ENCODE measurements at places on chromosomes 12 and 14. TPM values are rescaled to one million over a fixed set of nuclear protein-coding genes. Genes with fewer than 3 reads are reported as not detected.

The RECQL gene
- 61.6 TPM for total RNA-seq

DNA sequence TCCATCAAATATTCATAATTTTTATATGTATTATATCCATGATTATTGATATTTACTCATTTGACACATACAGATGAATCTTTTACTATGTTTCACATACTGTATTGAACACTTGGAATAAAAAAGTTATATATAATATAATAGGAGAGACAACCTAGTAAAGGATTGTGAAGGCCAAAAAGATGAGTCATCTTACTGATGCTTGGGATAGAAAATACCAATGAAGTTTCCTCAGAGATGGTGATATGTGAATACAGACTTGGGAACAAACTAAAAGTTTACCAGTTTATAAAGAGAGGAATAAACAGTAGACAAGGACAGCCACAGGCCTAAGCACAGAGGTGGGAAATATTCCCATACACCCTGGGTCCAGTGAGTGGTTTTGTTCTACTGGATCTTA, 743.9 kb upstream of the FLRT2 start:
- no peak overlapping the region for H3K4me3 ChIP-seq
- H3K27ac ChIP-seq = no peak overlapping the region
- H3K36me3 ChIP-seq = no peaks in the 10 kb centered on the region
- H3K4me1 ChIP-seq = no peaks in the 10 kb centered on the region

DNA sequence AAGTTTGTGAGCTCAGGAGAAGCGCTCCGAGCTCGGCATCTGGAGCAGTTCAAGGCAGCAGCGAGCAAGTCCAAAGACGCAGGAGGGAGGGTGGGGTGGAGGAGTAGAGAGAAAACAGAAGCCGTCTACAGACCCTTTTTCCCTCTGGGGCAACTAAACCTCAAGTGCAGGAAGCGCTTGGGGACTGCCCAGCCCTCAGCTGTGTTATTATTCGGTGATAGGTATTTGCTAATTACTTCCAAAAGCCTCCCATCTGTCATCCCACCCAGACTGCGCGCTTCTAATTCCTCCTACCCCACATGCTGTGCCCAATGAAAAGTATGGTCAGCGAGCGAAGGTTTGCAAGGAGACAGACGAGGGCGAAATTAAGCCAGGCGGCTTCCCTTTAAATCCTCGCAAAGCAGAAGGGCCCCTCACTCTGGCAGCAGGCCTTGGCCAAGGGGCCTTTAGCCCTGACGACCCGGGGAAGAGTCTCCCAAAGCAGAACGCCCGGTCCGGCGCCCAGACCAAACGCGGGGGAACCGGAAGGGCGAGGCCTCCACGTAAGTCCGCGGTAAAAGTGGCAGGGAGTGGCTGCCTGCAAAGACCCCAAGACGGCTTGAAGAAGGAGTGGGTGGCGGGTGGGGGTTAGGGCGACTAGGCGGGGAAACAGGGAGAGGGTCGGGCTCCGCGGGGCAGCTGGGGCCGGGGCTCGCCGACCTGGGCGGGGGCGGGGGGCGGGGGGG, 507 bp upstream of the CD9 start:
- H3K4me3 ChIP-seq = peak overlapping the region; percentile 72
- no peaks in the 10 kb centered on the region for H3K36me3 ChIP-seq
- H3K27ac ChIP-seq = no peak overlapping the region
- peaks cover 37% of the 10 kb centered on the region for H3K4me1 ChIP-seq

GRCh38 chr12:95181103-95181502, 36.2 kb downstream of the FGD6 start:
- H3K27me3 ChIP-seq = no peaks in the 10 kb centered on the region
- no peak overlapping the region for H3K4me3 ChIP-seq
- H3K27ac ChIP-seq = no peak overlapping the region
- no peaks in the 10 kb centered on the region for H3K36me3 ChIP-seq
- H3K4me1 ChIP-seq = peaks cover 4% of the 10 kb centered on the region

DNA sequence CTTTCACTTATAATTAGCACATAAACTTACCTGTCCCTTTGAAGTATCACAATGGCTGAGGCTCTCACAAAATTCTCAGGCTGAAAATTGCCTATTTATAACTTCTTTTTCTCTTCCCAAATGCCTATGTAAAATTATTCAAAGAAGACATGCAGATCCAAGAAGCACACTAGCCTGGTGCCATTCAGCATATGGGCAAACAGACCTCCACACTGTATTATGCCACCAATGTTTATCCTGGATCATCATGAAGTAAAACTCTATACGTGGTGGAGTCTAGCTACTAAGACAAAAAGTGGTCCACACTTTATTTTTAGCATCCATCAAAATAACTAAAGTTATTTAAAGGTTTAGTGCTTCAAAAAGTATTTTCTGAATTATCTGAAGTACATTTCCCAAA, 15.8 kb downstream of the TC2N start:
- peaks cover 38% of the 10 kb centered on the region for H3K4me1 ChIP-seq
- H3K27me3 ChIP-seq = no peaks in the 10 kb centered on the region
- no peak overlapping the region for H3K4me3 ChIP-seq
- H3K36me3 ChIP-seq = no peaks in the 10 kb centered on the region
- H3K27ac ChIP-seq = no peak overlapping the region

DNA sequence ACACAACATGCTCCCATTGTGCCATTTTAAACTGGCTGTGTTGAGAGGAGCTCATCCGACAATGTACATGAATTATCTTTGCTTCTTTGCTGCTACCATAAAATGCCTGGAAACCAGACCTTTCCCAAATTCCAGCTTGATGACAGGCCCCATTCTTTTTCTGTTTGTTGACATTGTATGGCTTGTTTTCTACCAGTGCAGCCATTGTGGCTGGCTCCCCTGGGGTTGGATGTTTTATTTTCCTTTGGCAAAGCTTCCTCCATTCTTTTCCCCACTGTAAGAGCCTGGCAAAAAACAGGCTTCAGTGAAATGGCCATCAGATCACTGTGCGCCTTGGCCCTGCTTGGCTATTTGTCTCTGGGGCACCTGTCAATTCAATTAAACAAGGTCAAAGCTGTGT, 532.5 kb downstream of the VRK1 start:
- H3K4me1 ChIP-seq = no peaks in the 10 kb centered on the region
- no peaks in the 10 kb centered on the region for H3K36me3 ChIP-seq
- H3K4me3 ChIP-seq = no peak overlapping the region
- no peak for DNase-seq
- H3K27me3 ChIP-seq = no peaks in the 10 kb centered on the region

- H3K4me1 ChIP-seq = peaks cover 24% of the 10 kb centered on the region
- H3K27ac ChIP-seq = no peak overlapping the region
- H3K27me3 ChIP-seq = peaks cover 2% of the 10 kb centered on the region
- no peak for DNase-seq
- peak overlapping the region; percentile 17 for H3K4me3 ChIP-seq
Measured at GRCh38 chr12:65925626-65926025, 101.3 kb downstream of the HMGA2 start.

GRCh38 chr14:104794099-104794498, 1.4 kb downstream of the AKT1 start:
- peaks cover 44% of the 10 kb centered on the region for H3K4me1 ChIP-seq
- H3K27ac ChIP-seq = no peak overlapping the region
- peaks cover 13% of the 10 kb centered on the region for H3K36me3 ChIP-seq
- DNase-seq = no peak

The ALG10B gene
- total RNA-seq = 9.3 TPM

The TPH2 gene
- not detected for total RNA-seq

GRCh38 chr14:77088219-77088618, 9.8 kb upstream of the CIPC start:
- H3K4me3 ChIP-seq = no peak overlapping the region
- H3K27me3 ChIP-seq = no peaks in the 10 kb centered on the region
- H3K36me3 ChIP-seq = no peaks in the 10 kb centered on the region
- H3K4me1 ChIP-seq = peaks cover 7% of the 10 kb centered on the region
- DNase-seq = no peak

DNA sequence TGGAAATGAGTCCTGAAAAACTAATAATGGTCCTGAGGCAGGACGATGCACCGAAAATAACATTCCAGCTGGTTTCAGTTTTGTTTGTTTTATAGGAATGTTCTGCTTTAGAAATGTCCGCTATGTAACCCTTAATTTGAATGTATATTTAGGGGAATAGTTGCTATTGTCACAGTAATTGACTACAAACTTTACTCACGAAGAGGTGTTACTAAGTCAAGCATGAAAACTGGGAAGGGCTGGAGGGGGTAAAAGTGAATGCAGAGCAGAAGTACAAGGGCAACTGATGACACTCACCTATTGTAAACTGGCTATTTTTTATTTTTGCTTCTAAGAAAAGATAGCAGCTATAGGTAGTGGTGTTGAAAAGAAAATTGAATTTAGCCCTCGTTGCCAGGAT, 230.7 kb upstream of the SYT10 start:
- no peaks in the 10 kb centered on the region for H3K4me1 ChIP-seq
- no peaks in the 10 kb centered on the region for H3K27me3 ChIP-seq
- no peak overlapping the region for H3K27ac ChIP-seq

The C14orf93 gene
- total RNA-seq = 14.0 TPM

DNA sequence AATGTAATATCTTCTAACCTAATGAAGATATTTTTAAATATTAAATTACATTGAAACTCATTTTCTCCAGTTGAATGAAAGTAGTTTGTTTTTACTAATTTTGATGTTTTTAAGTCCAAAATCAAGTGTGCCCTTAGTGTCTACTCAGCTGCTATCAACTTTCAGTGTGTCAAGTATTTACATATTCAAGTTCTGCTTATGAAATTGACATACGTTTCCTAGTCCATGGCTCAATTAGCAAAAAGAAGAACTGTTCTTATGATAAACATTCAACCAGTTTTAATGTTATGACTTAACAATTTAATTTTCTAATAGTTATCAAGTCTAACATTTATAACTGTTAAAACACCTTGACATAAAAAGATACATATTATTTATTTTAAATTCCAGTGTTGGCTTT, 137.1 kb downstream of the DUSP6 start:
- no peak overlapping the region for H3K4me3 ChIP-seq
- peaks cover 9% of the 10 kb centered on the region for H3K4me1 ChIP-seq
- no peak for DNase-seq
- peaks cover 3% of the 10 kb centered on the region for H3K27me3 ChIP-seq
- H3K27ac ChIP-seq = no peak overlapping the region
- no peaks in the 10 kb centered on the region for H3K36me3 ChIP-seq

- H3K27me3 ChIP-seq = peaks cover 26% of the 10 kb centered on the region
- no peaks in the 10 kb centered on the region for H3K4me1 ChIP-seq
- DNase-seq = no peak
- H3K4me3 ChIP-seq = no peak overlapping the region
Measured at GRCh38 chr12:132380641-132381040, 51.3 kb upstream of the GALNT9 start.

DNA sequence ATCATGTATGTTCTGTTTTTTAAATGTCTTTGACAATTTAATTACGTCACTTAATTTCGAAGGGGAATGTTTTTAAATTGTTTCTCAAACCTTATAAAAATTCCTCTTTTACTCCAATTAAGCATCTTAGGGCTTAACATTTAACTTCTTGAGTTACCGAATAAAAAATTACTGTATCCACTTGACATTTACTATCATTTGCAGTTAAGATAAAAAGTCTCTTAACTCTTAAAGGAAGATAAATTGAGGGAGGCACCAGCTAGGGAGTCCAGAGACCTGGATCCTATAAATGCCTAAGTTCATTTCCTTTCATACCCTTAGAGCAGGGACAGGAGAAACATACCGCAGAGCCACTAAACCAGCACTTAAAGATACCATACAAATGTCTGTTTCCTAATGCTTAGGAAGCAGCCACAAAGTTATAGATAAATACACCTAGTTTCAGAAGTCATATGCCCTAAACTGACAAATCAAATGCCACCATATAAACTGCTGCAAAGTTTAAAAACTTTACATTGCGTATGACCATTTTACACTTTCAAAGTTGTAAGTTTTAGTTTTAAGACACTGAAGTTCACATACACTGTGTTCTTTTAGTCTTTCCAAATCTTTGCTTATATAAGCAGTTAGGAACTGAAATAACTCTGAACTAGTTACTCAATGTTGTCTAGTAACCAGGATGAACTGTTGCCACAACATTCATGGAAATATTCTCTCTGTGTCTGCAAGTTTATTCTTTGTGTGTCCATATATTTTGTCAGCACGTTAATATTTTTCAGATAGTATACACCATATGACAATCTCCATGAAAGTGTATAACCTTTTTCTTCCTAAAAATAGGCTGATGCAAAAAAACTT, 71.2 kb downstream of the GALNT4 start:
- H3K27me3 ChIP-seq = no peaks in the 10 kb centered on the region
- no peak overlapping the region for H3K27ac ChIP-seq
- H3K4me1 ChIP-seq = no peaks in the 10 kb centered on the region
- DNase-seq = no peak
- H3K4me3 ChIP-seq = no peak overlapping the region

GRCh38 chr14:65927931-65928356, 515.4 kb downstream of the FUT8 start:
- H3K27me3 ChIP-seq = peaks cover 16% of the 10 kb centered on the region
- no peak overlapping the region for H3K4me3 ChIP-seq
- no peaks in the 10 kb centered on the region for H3K4me1 ChIP-seq
- no peak overlapping the region for H3K27ac ChIP-seq
- H3K36me3 ChIP-seq = no peaks in the 10 kb centered on the region

The GLIPR1 gene
- 45.4 TPM for total RNA-seq

- DNase-seq = no peak
- H3K4me3 ChIP-seq = no peak overlapping the region
- H3K27me3 ChIP-seq = peaks cover 7% of the 10 kb centered on the region
- H3K36me3 ChIP-seq = no peaks in the 10 kb centered on the region
- H3K4me1 ChIP-seq = no peaks in the 10 kb centered on the region
Measured at GRCh38 chr14:53011053-53011462, 60.2 kb upstream of the FERMT2 start.

The TSHR gene
- total RNA-seq = 0.17 TPM

The SYNE3 gene
- 104 TPM for total RNA-seq
